ENCODE measurements at places on chromosomes 7 and 10.

- no peak for DNase-seq
These were observed 311.2 kb downstream of the GALNT17 start for GRCh38 chr7:71443191-71443530.

DNA sequence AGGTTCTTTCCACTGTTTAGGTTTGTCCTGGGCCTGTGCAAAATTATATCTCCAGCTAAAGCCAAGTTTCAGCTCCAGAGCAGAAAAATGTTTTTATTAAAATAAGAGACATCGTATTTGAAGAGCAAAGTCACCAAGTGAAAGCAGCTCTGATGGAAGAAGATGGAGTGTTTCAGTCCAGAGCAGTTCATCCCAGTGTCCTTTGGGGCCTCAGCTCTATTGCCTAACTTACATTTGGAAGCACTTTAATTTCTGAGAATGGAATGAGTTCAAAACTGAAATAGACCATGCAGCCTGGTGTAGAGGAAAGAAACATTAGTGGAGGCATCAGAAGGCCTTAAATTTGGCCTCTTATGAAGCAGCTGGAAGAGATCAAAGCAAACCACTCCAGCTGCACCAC is 545.2 kb downstream of the SORCS1 start:
- DNase-seq: no peak

- no peak for DNase-seq
These were observed 2.2 kb upstream of the ABHD11 start for GRCh38 chr7:73740771-73741170.

DNA sequence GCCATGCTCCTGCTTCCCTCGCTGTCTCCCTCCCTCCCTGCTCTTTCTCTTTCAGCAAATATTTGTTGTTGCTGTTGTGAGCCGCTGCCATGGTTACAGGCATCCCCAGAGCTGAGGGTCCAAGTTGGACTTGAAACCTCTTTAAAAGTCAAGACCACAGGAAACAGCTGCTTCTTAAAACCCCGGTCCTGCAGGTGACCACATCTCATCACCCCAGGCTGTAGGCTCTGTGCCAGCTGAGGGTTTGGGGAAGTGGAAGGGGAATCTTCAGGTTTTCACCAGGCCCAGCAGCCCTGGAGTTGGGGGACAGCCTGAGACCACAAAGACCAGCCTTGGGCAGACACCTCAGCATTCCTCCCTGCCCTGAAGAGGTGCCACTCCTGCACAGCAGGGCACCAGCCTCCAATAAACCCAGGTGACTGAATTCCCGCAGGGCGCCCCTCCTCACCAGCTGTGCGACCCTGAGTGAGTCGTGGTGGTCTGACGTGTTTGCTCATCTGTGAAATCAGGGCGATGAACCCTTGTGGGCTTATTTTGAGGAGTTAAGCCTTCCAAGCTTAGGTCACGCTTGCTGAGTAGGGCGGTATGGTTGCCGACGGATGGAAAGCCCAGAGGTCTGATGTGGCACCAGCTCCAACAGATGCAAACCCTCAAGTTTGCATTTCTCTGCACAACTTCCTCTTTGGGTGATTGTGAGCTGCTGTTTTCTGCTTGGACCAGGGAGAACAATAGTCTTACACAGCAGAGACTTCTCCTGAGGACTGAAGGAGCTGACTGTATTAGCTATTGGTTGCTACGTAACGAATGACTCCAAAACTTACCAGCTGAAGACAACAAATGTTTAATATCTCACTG is 24.8 kb downstream of the NPTX2 start:
- no peak for DNase-seq

DNA sequence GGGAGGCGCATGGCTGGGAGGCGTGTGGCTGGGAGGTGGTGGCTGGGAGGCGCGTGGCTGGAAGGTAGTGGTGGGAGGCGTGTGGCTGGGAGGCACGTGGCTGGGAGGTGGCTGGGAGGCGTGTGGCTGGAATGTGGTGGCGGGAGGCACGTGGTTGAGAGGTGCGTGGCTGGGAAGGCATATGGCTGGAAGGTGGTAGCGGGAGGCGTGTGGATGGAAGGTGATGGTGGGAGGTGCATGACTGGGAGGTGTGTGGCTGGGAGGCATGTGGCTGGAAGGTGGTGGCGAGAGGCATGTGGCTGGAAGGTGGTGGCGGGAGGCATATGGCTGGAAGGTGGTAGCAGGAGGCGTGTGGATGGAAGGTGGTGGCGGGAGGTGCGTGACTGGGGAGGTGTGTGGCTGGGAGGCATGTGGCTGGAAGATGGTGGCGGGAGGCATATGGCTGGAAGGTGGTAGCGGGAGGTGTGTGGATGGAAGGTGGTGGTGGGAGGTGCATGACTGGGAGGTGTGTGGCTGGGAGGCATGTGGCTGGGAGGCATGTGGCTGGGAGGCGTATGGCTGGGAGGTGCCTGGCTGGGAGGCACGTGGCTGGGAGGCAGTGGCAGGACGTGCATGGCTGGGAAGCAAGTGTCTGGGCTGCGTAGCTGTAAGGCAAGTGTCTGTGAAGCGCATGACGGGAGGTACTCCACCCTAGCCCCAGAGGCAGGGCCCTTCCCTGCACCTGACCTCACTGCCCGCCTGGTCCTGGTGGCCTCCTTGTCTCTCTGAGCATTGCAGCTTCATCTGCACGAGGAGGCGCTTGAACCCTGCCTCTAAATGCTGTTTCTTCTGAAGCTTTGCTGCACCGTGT is 35.1 kb downstream of the FOXK1 start:
- no peak for DNase-seq

GRCh38 chr7:122520971-122521555 is 177.9 kb downstream of the RNF133 start:
- DNase-seq: no peak

GRCh38 chr7:1844951-1845390 is 174.9 kb downstream of the ELFN1 start:
- DNase-seq: no peak
